Activated CD8-positive, alpha-beta memory T cell treated with anti-CD3 and anti-CD28 coated beads, Interleukin-2, amount 50 U/mL, for 4 hours (primary cell): ENCODE measurements at places on chromosomes 4 and X.

- DNase-seq: no peak
These were observed 56.6 kb downstream of the ANAPC10 start for GRCh38 chr4:145041378-145041777.

DNA sequence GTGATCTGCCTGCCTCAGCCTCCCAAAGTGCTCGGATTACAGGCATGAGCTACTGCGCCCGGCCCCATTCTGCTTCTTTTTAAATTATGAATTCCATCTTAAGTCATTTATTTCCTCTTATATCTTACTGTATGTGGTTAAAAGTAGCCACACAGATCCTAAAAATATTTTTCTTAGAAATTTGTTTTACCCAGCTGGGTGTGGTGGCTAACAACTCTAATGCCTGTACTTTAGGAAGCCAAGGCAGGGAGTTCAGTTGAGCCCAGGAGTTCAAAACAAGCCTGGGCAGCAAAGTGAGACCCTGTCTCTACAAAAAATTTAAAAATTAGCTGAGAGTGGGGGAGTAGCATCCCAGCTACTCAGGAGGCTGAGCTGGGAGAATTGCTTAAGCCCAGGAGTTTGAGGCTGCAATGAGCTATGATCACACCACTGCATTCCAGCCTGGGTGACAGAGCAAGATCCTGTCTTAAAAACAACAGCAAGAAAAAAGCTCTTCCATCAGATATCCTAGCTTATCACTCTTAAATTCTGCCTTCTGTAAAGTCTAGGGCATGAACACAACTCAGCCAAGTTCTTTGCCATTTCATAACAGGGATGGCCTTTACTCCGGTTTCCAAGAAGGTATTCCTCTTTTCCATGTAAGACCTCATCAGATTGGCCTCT lies 15.1 kb upstream of the AFF1 start:
- DNase-seq: no peak

DNA sequence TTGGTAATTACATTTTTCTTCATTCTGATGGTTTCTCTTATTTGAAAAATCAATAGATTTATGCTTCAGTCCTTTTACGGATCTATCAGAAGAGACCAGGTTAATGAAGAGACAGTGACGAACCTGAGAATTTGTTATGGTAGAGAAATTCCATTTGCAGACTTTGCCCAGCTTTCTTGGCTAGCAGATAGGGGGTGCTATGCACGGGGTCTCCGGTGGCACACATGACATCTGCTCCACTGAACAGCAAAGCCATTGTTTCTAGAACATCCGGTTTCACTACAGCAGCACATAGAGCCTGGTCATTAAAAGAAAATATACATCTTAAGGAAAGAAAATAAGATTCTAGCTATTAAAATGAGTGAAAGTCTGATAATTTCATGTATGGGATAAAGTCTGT lies 85.1 kb downstream of the ARAP2 start:
- no peak for DNase-seq

DNA sequence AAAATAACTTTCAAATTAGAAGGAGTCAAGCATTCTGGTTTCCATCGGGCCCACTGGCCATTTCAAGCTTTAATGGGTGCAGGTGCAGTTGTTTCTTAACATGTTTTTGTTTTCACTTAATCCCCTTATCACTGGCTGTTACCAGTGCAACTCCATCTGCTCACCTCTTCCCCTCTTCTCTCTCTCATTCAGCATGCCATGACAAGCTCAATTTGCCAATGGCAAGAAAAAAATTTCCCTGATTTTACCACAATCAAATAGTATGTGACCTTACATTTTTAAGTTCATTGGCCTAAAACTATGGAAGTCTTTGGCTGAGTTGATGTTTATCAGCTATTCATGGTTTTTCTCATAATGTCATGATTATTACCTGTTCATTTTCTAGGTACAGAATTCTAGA lies 299.1 kb upstream of the BMP3 start:
- DNase-seq: no peak

- no peak for DNase-seq
These were observed 116.2 kb upstream of the GALNT7 start for GRCh38 chr4:173052439-173052838.

DNA sequence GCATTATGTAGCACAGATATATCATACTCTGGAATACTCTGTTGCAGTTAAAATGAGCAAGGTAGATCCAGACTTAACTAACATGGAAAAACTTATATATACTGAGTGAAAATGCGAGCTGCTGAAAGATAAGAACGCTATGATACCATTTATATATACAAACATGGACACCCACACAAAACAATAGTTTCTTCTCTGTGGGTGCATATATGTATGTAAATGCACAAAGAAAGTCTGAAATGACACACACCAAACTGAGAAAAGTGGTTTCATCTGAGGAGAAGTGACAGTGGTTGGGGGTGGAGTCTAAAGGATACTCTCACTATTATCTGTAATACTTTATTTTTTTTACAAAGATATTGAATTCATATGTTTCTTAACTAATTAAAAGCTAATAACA lies 12.2 kb upstream of the FGF2 start:
- DNase-seq: no peak

- DNase-seq: no peak
These were observed 32.7 kb upstream of the TCEANC start for GRCh38 chrX:13620207-13620606.

DNA sequence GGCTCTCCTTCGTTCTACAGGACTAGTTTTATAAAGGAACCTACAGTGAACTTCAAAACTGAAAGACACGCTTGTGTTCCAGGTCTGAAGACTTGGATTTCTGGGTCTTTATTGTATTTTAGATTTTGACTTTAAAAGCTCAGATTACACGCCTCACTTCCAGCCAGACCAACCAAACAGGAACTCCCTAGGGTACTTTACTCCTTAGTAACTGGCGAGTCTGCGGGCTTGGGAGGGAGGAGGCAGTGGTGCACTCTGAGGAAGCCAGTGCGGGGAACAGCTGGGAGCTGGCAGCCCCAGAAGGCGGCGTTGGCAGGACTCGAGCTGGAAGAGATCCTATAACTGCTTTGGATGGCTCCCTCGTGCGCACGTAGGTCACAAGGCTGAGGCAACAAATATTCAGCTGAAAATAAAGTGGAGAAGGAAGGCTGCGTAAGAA lies 391 bp upstream of the PHKA1 start:
- DNase-seq: no peak

GRCh38 chr4:39706334-39706733 lies 8.4 kb downstream of the UBE2K start:
- no peak for DNase-seq

DNA sequence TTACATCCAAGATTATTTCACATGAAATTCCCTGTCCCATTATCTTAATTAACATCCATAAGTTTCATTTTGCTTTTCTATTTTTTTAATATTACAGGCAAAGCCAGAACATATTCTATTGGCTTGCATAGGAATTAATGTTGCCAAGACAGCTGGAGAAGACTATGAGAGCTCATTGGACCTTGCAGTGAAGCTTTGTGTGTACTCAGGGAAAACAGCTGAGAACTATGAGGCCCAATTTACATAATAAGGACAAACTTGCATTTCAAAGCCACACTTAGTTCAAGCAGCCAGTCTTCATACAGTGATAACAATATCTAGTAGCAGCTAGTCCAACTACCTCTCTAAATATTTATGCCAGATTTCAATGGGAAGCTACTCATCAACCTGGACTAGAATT lies 134.4 kb downstream of the DDX53 start:
- DNase-seq: no peak

DNA sequence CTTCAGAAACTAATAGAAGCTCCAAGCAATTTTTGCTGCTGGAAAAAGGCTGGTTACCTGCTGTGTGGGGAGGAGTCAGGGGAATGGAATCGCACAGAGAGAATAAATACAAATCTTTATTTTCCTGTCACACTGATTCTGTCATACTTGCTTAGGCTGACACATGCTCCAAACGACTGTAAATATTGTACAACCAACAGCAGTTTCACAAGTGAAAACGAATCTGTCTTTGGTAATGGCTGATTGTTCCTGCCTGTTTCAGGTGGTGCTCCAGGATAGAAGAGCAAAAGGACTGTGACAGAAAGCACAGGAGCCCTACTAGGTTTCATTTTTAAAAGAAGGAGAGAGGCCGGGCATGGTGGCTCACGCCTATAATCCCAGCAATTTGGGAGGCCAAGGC lies 125.5 kb upstream of the DCLK2 start:
- DNase-seq: no peak

DNA sequence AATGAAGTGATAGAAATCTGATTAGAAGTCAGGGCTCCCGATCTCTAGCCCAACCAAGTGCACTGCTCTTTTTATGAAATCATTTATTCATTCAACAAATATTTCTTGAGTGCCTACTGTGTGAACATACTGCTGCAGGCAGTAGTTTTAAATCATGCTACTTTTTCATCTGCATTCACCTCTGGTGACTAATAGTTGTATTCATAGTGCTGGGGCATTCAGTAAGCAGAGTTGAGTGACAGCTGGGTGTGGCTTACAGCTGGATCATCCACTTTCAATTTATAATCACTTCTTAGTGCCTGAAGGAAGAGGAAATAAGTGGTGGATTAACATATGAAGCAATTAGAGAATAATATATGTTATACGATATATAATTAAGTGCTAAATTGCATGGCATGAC lies 94.1 kb upstream of the HPRT1 start:
- no peak for DNase-seq

DNA sequence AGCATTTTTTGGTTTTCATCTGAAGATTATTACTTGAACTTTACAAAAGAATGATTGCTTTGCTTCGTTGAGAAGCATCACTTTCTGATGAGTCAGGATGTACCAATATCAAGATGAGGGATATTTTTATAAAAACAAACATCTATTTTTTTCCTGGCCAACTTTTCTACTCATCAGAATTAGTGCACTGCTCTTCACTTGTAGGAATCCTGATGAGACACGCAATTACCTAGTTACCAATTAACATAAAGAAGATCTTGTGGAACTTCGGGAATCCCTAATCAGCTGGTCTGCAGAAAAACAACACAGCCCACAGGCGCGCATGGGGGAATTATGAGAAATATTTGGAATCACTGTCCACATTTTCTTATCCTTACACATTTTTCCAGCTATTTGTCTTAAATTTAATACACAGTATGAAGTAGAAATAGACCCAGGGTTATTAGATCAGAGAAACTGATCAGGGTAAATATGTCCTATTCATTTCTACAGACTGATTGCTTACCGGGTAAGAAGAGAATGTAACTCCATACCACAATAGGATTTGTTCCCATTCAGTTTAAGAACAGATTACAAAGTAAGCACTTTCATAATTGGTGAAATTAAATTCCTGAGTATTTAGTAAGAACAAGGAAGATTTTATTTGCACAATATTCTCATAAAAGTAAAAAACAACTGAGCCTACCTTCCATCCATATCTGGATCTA lies 50.9 kb downstream of the MFAP3L start:
- DNase-seq: no peak

DNA sequence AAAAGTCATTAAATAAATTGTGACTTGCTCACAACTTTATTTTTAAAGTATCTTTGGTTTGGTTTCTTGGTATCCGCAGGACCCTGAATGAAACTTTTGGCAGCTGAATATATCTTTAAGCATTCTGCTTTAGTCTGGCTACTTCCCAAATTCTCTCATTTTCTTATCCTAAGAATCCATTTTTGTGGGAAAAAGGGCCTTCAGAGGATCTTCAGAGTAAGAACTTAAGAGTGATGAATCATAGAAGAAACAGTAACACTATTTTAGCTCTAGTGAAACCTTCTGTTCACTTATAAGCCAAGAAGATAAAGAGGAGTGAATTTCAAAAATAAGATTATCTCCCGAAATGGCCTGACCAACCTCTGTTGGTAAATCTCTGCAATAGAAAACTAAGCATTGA lies 540.6 kb upstream of the MAGEB18 start:
- DNase-seq: no peak

DNA sequence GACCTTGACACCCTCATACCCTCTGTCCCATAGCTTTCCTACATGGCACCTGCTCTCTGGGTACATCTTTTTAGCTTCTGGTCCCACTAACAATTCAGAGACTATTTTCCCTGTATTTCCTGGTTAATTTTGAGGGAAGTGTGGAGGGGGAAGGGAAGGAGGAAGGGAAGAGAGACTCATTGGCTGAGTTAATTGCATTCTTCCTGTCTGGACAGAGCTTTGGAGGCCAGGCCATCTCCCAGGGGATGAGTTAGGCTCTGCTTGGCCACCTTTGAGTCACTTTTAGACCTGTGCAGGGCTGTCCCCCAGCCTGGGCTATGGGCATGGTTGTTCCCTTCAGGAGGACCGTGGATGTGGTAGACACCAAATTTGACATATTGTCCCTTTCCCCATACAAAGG lies 167.9 kb upstream of the PGRMC2 start:
- no peak for DNase-seq

DNA sequence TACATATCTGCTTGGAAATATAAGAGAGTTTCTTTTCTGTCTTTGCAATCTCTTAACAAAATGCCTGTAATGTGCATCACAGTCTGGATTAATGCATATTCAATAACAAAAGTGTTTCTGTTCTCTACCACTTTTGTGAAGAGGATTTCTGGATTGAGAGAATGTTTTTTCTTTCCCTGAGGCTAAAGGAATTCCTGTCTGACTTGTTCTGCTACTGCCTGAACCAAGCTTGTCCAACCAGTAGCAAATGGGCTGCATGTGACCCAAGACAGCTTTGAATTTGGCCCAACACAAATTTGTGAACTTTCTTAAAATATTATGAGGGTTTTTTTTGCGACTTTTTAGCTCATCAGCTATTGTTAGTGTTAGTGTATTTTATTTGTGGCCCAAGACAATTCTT lies 1133.9 kb downstream of the SH3BGRL start:
- DNase-seq: no peak

DNA sequence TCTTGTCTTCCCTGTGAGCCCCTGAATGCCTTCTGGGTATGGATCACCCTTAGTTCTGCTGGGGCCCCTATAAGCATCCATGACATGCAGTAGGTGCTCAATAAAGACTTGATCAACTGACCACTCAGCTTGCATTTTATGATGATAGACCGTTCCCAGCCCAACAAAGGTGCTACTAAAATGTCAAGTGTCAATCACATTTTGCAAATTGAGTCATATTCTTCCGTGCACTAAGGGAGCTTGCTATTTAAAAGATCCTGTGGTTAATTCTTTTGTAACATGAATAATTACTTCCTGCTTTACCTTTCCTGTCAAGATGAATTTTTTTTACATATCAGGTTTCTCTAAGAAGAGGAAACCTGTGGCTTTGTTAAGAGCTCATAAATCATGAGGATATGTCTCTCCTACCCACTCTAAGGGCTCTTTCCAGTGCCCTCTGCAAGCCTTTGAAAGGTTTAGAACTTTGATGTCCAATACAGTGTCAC lies 47.6 kb downstream of the SH3KBP1 start:
- no peak for DNase-seq

- no peak for DNase-seq
These were observed 902.6 kb downstream of the C4orf33 start for GRCh38 chr4:129998436-129999150.

DNA sequence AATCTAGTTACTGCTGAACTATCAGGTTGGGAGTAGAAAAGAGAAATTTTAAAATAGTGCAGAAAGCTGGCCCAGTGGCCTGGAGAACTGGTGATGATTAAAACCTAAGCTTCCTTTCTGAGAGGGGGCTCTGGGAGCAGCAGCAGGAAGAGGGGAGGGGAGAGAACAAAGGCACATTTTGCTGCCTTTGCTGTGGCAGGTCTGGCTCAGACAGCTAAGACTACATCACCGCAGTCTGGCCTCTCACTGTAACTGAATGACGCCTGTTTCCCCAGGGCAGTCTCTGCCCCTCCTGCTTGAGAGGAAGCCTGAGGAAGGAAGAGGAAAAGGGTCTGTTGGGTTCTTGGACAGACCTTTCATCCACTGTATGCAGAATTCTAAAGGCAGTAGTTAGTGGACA lies 148.5 kb downstream of the FRAS1 start:
- DNase-seq: no peak

- DNase-seq: no peak
These were observed 2.9 kb downstream of the KIF4A start for GRCh38 chrX:70292788-70293187.
